ENCODE measurements at places on chromosomes 5 and 9.
A peak's percentile ranks its signal among the peaks of the same experiment; 100 is the strongest.

DNA sequence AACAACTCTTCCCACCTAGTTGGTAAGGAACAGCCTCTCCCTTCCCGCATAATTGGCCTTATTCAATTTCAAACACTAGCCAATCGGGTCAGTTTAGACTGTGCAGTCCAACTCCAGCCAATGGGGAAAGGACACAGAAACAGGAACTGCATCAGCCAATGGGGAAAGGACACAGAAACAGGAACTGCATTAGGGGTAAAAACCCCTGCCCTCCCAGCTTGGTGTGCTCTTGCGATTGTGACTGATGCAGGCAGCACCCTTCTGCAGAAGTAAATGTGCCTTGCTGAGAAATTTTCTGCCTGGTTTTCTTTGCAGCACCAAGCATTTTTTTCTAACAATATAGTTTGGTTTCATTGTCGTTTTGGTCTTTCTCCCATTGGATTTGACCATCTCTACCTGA, 8.5 kb upstream of the GLT6D1 start:
- no peak for DNase-seq

- no peak for DNase-seq
Observed at GRCh38 chr5:115810761-115811160, 5.7 kb downstream of the CDO1 start.

DNA sequence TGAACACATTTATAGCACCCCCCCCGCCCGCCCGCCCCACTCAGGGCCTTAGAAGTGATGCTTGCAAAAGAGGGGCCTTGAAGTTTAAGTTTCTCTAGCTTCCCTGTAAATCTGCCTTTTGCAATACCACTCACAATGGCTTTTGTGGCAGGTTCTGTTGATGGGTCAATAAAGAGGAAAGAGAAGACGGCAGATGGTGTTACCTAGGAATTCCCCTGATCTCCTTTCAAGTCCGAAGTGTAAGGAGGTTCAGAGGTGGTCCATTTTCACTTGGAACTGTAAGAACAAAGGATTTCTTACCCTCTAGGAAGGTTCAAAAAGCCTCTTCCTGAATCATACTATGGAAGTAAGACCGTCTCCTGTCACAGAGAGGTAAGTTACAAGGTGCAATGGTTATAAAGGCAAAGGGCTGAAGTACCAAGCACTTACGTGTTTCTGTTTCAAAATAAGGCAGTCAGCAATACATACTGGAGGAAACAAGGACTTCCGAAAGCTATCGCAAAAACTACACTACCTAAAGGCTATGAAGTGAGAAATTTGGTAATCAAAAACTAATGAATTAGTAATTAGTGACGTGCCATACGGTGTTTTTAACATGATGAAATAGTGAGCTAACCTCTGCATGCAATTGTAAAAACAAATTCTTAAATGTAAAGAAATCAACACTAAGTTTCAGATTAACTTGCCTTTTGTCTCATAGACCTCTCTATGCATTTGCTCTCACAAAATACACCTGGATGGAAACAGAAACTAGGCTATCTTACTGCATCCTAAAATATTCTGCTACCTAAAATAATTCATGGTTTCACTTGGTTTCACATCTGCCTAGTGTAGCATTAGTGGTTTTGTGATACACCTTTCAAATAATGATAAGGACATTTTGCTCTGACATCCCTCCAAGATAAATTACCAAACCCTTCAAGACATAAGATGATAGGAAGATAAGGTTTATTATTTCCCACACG, 589.4 kb upstream of the FAM174A start:
- DNase-seq: no peak

DNA sequence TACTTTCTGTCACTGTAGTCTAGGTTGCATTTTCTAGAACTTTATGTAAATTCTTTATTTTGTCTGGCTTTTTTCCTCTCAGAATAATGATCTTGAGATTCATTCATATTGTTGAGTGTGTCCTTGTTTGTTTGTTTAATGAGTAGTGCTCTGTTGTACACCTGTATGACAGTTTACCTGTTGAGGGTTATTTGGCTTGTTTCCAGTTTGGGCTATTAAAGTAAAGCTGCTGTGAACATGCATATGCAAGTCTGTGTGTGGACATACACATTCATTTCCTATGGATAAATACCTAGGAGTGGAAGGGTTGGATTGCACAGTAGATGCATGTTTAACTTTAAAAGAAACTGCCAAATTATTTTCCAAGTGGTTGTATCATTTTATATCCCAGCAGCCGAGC, 30.4 kb downstream of the MVB12B start:
- DNase-seq: no peak

DNA sequence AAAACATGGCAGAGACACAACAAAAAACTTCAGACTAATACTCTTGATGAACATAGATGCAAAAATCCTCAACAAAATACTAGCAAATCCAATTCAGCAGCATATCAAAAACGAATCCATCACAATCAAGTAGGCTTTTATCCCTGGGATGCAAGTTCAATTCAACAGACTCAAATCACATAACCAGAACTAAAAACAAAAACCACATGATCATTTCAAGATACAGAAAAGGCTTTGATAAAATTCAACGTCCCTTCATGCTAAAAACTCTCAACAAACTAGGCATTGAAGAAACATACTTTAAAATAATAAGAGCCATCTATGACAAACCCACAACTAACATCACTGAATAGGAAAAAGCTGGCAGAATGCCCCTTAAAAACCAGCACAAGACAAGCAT, 93.6 kb downstream of the TUSC1 start:
- no peak for DNase-seq

DNA sequence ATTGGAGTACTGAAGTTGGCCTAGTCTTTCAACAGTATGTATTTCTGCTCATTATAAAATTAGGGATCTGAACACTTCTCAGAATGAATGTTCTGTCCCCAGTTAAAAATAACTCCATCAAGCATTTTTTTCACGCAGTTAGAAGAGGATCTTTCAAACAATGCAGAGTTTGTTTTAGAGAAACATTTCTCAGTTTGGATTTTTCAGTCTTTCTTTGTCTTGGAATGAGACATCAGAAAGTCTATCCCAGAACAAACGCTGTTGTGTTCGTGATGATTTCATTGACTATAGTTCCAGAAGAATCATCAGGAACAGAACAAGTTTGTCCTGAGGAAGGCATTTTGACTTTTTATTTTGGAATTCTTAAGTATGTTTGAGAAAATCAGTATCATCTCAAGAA, 218.7 kb downstream of the ARRDC3 start:
- DNase-seq: no peak

GRCh38 chr9:124934290-124934689, 6.6 kb downstream of the GOLGA1 start:
- DNase-seq: no peak

- DNase-seq: no peak
Observed at GRCh38 chr5:380701-381309, 59.3 kb downstream of the AHRR start.

- DNase-seq: no peak
Observed at GRCh38 chr5:95411474-95411873, 20.3 kb downstream of the FAM81B start.

DNA sequence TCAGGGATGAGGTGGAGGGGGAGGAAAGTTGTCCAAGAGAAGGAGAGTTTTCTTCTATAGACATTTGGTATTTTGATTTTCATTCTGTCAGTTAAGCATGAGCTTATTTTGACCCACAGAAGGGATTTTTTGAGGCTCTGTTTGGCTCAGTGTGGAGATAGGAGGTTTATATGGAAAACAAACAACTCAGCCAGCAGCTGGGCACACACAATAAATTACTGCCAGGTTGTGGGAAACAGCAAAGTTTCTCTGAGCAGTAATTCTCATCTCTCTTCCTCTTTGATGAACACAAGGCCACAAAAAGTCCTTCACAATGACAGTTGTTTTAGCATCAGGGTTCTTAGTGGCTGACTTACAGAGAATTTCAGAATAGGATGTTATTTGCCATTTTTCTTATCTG, 486.1 kb downstream of the KDM4C start:
- peak; percentile 28 for DNase-seq

DNA sequence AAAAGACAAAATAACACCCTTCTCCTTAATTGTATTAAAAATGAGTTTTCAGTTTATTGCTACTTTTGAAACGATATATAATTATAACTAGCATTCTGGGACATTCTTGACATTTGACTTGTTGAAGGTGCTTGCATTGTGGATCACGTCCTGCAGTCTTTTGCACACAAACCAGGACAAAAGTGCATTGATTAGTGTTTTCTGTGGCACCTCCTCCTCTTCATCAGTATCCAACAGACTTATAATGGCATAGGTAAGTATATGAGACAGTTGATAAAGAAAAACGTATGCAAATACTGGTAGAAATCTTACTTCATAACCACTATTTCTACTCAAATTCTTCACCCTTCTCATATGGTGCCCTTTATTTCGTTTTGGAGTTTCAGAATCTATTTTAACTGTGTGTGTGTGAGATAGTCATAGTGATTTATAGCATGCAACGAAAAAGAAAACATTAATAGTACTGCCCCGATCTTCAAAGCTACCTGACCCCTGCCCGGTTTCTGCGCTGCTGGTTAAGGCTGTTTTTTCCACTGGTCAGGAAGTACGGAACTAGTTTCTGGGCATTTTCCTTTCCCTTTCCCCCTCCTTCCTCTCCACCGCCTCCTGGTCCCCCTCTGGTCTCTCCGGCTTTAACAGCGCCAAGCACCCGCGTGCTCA, 639 bp upstream of the RASA1 start:
- no peak for DNase-seq

DNA sequence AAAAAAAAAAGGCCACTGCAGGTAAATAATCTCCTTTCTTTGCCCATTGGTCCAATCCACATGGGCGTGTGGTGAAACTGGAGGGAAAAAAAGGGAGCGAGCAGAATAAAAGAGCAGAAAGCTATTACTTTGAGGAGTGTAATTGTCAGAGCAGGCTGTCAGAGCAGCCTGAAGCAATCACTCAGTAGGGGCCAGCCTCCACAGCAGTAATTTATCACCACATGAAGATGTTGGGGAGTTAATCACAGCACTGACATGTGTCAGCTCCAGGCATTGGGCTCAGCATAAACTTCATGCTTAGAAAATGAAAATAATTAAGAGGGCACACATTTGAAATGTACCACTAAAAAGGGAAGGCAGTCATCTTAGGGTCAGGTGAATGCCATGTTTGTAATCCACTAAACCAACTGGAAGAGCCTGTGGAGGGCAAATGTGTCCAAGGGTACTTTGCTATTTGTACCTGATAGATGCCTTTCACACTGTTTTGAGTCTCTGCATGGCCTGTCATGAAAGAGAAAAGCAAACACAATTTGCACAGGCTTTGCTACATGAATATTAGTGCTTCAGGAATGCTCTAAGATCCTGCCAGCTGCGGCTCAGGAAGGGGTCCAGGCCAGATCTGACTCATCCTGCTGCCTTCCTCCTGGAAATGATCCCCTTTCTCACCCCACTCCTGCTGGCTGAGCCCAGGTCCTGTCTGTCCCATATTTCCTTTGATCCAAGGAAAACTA, 2.9 kb upstream of the PTGER4 start:
- no peak for DNase-seq

GRCh38 chr5:149210968-149211490, 60.6 kb upstream of the AFAP1L1 start:
- no peak for DNase-seq

DNA sequence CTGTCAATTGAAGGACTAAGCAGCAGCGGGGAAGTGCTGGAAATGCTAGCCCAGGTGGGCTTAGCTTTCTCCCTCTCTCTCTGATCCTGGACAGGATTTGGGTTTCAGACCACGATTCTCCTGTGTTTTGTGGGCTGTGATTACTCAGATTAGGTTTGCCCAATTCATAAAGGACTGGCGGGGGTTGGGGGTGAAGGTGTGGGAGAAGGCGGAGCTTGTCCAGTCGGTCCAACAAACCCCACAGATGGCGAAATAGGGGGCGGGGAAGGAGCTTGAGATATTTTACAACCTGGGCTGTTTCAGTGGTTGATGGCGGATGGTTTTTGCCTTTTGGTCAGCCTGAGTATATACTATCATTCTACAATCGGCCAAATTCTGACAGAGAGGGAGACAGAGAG, 35.2 kb downstream of the PCDHAC2 start:
- no peak for DNase-seq

GRCh38 chr5:72608297-72608696, 101.1 kb upstream of the ZNF366 start:
- peak; percentile 60 for DNase-seq

DNA sequence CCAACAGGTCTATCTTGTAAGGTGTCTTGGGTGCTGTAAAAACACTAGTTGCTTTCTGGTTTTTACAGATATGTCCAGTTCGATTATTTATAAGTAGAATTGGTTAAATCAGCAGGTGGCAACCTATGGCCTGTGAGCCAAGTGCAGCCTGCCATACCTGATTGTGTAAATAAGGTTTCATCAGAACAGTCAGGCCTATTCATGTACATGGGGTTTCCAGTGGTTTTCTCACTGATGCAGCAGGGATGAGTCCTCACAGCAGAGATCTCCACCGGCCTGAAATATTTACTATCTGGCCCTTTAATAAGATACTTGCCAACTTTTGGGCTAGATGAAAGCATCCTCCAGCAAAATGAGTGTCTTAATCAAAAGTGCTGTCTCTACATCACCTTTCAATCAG, 132.9 kb upstream of the ICE1 start:
- DNase-seq: no peak

DNA sequence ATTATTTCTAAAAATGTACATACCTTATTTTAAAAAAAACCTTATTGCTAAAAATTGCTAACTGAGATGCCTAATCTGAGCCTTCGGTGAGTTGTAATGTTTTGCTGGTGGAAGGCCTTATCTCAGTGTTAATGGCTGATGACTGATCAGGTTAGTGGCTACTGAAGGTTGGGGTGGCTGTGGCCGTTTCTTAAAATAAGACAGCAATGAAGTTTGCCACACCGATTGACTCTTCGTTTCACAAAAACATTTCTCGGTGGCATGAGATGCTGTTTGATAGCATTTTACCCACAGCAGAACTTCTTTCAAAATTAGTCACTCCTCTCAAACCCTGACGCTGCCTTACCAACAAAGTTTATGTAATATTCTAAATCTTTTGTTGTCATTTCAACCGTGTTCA, 14.7 kb downstream of the CENPK start:
- no peak for DNase-seq

- DNase-seq: no peak
Observed at GRCh38 chr9:614431-614830, 227.1 kb upstream of the DMRT1 start.

- DNase-seq: no peak
Observed at GRCh38 chr5:136197462-136198142, 4.6 kb upstream of the SMIM32 start.

DNA sequence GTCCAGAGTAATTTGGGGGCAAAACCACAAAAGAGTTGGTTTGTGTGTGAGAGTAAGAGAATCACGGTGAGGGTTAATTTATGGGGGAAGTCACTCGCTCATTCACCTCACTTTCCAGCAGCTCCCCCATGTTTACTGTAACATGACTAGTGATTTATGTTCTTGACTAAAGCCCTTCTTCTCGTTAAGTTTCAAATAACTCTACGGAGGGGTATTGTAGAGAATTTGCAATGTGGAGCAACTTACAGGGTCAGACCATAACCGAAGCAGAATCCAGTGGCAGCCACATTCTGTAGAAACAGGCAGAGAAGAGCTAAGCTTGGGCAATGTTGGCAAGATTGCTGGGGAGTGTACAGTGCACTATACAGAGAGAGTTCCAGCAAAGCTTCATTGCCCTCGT, 760.6 kb downstream of the IRX1 start:
- DNase-seq: no peak

Data from NCI-H1092 (cell line).